LHCN-M2 (cell line): ENCODE measurements at places on chromosomes 6 and 20. TPM values are rescaled to one million over a fixed set of nuclear protein-coding genes. Genes with fewer than 3 reads are reported as not detected.

- peak; percentile 49 for DNase-seq
Measured at GRCh38 chr6:17413313-17413750, 19.9 kb downstream of the CAP2 start.

MARCKS gene
- total RNA-seq = 95.0 and 98.7 TPM in 2 replicates

DNA sequence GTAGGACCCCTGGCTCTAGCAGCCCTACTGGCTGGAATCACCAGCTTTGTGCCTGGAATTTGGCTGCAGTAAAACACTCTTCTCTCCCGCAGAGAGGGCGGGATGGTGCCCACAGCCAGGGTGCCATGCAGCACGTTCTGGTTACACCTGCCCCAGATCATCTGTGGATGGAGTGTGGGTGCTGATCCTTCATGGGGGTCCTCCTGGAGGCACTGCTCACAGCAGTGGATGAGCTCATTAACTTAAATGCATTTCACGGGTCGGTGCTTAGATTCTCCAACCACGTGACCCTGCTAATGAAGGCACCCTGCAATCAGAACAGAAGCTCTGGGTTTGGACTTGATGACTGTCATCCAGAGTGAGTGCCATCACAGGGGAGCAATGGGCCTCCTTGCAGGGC, 138.6 kb upstream of the AFDN start:
- DNase-seq = no peak

DNA sequence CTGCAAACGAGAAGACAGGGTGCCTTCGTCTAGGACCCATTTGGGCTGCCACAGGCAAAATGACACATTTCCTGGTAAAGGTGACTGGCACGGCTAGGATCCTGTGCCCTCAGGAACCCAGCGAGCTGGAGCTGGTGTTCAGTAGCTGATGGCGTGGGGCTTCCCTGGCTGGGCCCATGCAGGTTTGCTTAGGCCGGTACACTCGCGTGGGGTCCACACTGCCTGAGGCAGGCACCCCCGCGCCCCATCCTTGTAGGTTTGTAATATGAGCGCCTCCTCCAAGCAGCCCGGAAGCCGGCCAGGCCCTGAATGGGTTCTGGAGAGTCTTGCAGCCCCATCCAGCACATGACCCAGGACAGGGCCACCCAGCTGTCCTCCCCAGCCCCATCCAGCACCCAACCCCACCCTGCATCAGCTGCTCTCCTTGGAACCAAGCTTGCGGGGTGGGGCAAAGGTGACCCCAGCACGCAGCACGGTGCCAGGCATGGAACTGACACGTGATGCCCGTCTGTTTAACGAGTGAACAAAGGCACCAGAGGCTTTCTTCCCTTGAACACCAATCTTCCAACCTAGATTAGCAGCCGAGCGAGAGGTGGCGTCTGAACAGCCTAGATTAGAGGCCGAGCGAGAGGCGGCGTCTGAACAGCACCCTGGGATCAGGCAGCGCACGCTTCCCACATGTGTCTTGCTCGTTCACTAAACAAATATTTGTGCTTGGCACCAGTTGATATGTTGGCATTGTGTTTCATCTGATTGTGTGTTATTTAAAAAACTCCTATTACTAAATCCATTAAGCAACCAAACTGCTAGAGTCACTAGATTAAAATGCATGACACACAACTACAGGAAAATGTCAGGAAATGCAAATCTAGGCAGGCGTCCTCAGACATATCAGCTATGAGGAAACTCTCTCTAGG, 112.1 kb downstream of the DLL1 start:
- peak; percentile 47 for DNase-seq

DNA sequence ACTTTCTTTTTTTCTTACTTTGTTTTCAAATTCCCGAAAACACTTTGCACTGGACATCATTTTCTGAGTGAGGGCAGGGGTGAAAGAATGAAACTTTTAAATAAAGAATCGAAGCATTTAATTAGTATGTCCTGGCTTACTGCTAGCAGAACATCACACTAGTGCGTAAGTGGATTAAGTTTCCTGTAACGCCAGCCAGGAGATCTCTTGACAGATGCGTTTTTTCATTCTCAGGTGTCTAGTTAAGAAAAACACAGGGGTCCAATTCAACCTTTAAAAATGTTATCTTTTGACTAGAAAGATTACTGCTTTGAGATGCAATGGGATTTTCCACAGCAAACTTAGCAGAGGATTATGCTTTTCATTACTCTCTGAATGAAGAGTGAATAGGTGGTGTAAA, 858.8 kb upstream of the EPHA7 start:
- DNase-seq = no peak
